ENCODE measurements at places on chromosomes 7 and 10.

- DNase-seq = no peak
Measured at GRCh38 chr7:49088017-49088416, 163.7 kb downstream of the CDC14C start.

DNA sequence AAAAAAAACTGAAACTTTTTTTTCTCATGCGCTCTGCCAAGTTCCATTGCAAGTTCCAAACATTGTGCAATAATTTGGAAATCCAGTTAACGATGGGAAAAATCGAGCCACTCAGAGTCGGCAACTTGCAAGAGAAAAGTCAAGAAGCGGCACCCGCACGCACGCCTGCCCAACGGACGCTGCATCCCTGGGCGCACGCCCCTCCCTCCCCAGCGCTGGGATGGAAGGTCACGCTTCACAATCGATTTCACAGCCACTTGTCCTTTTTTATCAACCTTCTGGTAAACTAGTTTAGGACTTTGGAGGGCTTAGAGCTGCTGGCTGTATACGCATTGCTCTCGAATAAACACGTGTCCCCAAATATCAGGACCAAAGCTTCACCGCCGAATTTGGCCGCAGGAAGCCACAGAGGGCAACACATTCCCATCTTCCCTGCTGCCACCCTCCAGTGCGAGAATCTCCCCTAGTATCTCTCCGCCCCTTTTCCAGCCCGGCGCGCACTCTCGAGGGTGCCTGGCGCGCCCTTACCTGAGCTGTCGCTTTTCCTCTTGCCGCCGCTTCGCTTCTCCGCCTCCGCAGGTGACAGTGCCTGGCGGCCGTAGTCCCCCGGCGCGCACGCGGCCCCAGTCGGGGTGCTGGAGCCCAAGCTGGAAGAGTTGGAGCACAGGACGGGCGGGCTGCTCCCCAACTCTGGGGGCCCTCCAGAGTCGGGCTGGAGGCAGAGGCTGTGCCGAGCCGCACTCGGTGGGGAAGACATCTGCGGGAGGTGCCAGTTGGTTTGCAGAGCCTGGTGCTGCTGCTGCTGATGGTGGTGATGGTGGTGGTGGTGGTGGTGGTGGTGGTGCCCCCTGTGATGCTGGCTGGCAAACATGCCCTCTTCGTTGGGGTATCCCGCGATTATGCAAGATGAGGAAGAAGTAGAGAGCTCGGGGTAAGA lies 857 bp downstream of the MEOX2 start:
- DNase-seq = no peak

DNA sequence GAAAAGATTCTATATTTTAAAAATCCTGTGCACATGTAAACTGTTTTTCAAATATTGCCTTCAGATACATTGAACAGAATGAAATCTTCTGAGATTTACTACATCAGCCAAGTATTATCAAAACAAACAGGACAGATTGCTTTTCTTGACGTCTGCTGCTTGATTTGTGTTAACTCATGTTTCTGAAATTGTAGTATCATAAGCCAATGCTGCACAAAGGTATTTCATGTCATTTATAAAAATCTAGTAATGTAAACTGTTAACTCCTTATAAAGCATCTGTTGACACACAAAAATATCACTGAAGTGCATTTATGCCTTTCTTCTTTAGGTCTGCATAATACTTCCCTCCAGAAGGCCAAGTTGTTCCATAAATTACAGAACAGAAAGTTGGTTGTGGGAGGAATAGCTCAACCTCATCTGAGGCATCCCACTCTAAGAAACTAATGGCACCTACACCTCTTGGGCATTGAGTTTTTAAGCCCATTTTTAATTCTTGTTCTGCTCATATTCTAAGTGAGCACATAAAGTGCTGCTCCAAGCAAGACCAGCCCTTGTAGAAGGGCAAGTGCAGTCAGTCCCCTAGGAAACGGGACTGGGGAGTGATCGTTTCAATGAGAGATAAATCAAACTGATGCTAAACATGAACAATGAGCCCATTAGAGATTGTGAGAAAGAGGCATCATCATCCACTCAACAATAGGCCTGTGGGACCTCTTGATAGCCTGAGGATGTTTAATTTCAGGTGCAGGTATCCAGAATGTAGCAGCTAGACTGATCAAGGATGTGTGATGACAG lies 28.5 kb downstream of the CAV1 start:
- no peak for DNase-seq

DNA sequence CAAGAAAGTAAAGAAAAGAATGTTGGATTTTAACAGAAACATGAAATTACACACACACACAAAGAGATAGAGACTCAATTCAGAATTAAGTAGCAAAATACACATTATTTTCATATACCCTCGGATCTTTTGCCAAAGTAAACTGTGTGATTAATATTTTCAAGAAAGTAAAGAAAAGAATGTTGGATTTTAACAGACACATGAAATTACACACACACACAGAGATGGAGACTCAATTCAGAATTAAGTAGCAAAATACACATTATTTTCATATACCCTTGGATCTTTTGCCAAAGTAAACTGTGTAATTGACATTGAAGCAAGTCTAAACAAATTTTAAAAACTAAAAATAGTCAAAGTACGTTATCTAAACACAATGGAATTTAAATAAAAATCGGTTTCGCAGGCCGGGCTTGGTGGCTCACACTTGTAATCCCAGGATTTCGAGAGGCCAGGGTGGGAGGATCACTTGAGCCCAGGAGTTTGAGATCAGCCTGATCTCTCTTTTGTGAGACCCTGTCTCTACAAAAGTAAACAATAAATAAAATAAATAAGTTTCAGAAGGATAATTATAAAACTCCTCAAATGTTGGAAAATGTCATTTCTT lies 337.3 kb upstream of the MAGI2 start:
- DNase-seq = no peak

DNA sequence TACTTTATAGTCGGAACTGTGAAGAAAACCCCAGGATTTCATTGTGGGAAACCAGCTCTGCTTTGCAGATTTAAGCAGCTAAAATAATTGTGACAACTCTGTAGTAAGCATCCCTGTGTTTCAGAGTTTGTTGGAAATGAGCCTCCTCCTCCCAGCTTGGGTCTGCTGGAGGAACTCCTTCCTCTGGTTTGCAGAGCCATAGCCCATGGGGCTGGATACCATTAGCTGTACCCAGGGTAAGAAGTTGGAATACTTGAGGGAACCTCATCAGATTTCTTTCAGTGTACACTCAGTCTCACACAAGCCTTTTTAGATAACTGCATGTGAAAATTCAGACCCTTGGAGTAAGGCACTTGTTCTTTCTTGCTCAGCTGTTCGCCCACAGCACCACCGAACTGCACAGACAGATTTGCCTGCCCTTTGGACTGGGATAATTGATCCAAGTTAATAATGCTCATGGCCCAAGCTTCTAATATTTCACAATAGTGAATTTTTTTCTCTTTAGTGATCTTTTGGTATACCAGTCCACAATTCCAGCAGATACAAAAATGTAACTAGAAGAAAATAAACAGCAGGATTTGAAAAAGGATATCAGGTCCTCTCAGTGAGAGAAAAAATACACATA lies 467.4 kb upstream of the FZD8 start:
- no peak for DNase-seq

GRCh38 chr7:4195660-4196059 lies 486.4 kb upstream of the FOXK1 start:
- no peak for DNase-seq

DNA sequence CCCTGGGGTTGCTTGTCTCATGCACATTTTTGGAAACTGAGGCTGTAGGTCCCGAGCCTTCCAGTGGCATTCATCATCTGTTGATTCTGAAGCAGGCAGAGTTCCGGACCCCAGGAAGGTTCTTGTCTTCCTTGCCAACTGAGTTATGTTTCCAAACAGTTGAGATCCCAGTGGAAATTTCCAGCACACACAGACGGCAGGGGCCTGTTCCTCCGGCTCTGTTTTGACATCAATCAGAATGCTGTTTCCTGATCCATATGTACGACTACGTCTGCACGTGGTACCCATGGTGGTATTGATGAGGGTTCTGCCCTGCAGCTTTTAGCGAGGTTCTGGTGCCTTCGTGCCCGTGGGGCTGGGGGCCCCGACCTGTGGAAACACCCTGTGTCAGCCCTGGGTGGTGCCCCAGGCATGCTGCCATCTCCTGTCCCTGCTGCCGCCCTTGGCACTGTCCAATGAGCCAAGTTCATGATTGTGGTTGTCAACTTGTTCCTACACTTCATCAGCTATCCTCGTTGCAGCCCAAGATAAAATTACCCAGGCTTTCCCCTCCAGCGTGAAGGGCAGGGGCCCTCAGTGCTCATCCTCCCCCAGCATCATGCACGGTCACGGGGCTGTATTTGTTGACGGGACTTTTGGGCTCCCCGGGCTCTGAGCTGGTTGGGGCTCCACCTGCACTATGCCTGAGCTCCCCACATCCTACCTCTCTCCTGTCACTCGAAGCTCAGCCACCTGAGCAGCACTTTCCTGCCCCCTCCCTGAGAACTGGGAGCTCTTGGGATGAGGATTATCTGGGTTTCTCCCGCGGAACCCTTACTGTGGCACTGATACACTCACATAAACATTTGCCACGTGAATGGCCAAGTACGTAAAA lies 7.8 kb upstream of the DPYSL4 start:
- no peak for DNase-seq

GRCh38 chr7:22645418-22646181 lies 81.4 kb upstream of the IL6 start:
- no peak for DNase-seq

DNA sequence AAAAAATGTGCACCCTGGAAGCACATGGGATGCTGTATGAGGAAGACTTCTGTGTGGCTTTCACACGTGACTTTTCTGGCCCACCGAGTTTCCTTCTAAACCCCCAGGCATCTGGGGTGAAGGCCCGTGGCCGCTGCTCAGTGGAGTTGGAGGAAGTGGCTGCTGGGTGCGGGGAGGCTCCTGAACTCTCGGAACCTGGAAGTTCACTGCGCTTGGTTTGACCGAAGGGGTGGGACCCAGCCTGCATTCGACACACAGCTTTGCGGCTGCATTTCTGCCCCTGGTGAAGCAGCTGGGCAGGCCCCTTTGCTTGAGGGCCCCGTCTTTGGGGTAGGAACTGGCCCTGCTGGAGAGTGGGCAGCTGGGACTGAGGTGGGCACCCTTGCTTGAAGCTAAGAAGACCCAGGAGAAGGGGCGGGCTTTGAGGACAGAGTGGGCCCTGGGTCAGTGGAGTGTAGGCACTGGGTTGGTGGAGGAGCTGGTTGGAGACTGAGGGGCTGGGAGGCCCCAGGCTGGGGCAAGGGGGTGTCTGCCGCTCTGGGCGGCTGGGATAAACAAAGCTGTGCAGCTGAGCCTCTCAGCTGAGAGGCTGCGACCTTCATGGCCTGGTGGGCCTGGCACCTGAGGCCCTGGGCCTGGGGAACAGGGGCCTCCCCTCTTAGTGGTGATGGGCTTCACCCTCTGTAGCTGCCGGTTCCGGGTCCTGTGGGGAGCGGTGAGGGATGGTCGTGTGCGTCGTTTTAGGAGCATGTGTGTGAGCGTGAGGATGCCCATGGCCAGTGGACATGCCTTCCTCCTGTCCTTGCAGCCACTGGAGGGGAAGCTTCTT lies 78.0 kb downstream of the INPP5A start:
- no peak for DNase-seq

- DNase-seq = no peak
Measured at GRCh38 chr10:17076626-17077345, 52.8 kb downstream of the CUBN start.

DNA sequence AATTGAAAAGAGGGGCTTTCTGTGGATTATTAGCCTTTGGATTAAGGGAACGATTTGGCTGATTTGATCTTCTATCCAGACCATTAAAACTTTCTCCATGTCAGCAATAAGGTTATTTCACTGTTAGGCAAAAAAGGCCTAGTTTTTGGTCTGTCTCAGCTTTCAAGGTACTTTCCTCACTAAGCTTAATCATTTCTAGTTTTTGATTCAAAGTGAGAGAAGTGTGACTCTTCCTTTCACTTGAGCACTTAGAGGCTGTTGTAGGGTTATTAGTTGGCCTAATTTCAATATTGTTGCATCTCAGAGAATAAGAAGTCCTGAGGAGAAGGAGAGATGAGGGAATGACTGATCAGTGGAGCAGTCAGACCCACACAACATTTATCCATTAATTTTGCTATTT lies 596.0 kb upstream of the TPK1 start:
- DNase-seq = no peak

- DNase-seq = no peak
Measured at GRCh38 chr10:6161921-6162320, 40.8 kb upstream of the PFKFB3 start.

GRCh38 chr7:46669028-46669427 lies 748.0 kb upstream of the IGFBP3 start:
- no peak for DNase-seq

DNA sequence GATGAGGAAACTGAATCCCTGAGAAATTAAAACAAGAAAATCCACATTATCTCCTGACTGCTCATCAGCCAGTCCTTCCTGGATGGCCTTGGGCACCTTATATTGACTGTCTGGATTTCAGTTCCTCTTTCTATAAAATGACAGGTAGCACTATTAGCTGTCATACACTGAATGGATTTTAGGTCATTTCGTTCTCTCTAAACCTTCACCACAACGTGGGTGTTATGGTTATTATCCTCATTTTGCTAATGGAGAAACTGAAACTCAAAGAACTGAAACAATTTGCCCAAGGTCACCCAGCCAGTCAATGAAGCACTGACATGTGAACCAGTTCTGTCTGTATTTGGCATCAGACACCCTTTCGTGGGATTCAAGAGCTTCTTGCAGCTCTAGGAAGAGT lies 193.8 kb downstream of the CYP26A1 start:
- DNase-seq = no peak

DNA sequence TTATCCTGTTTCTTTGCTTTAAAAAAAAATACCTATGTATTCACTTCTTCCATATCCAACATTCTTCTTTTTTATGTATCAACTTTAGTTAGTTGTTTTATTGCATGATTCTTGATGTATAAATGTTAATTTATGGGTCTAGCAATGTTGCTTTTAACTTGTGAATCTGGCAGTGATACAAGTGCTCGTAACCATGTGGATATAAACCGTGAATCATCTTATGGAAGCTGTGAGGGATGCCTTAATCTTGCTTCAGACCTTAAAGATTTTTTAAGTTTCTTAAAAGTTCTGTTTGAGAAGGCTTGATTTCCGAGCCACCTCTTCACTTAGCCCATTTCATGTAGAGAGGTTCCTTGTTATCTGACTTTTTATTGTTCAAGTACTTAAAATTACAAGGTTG lies 25.9 kb downstream of the HELLS start:
- no peak for DNase-seq

- no peak for DNase-seq
Measured at GRCh38 chr10:44854693-44855350, 56.3 kb upstream of the TMEM72 start.

- no peak for DNase-seq
Measured at GRCh38 chr10:71209731-71210541, 2.4 kb upstream of the UNC5B start.

DNA sequence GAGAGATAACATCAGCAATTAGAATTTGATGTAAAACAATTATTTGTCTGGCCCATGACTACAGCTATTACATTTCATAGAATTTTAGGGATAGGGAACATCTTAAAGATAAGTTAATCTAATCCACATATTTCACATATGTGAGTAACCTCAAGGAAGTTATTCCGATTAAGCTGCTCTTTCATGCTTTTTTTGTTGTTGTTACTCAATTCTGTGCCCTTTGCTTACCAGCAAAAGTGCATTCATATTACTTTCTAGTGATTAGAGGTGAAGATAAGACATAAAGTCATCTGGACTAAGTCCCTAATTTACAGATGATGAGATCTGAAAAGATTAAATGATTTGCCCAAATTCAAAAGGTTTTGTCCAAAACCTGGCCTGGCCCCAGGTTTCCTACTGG lies 40.9 kb upstream of the SRI start:
- DNase-seq = no peak

All from MV-4-11 (cell line).